ENCODE measurements at places on chromosomes 5 and 9.

DNA sequence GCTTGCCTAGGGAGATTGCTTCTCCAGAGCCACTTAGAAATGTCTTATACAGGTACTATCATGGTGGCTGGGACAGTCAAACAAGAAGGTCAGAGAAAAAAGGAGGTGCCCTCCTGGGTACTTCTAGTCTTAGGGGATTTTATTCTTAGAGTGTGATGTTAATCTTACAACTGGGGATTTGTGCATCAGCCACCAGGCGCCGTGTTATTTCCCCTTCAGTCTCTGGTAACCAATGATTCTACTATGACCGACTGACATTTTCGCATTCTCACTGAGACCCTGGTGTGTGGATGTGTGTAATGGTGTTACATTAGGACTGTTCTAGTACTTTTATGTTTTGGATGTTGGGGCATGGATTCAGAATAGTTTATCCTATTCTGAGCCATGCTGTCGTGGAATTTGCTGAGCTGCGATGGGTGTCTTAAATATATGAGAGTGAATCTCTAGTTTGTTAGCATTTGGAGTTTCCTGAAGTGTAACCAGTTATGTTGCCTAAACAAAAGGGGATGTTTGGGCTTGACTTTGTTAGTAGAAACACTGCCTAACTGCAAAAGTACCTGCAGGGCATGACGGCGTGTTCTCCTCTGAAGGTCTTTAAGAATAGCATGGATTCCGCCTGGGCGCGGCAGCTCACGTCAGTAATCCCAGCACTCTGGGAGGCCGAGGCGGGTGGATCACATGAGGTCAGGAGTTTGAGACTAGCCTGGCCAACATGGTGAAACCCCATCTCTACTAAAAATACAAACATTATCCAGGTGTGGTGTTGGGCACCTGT lies 175.2 kb upstream of the DAP start:
- no peak for DNase-seq

DNA sequence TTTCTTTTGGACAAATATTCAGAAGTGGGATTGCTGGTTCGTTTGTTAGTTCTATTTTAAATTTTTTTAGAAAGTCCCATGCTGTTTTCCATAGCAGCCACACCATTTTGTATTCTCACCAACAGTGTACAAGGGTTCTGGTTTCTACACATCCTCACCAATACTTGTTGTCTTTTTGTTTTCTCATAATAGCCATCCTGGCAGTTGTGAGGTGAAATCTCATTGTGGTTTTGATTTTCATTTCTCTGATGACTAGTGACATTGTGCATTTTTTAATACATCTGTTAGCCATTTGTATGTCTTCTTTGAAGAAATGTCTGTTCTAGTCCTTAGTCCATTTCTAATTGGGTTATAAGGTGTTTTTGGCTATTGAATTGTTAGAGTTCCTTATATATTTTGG lies 214.3 kb downstream of the ARRDC3 start:
- no peak for DNase-seq

GRCh38 chr5:84286662-84287061 lies 98.0 kb downstream of the EDIL3 start:
- no peak for DNase-seq

DNA sequence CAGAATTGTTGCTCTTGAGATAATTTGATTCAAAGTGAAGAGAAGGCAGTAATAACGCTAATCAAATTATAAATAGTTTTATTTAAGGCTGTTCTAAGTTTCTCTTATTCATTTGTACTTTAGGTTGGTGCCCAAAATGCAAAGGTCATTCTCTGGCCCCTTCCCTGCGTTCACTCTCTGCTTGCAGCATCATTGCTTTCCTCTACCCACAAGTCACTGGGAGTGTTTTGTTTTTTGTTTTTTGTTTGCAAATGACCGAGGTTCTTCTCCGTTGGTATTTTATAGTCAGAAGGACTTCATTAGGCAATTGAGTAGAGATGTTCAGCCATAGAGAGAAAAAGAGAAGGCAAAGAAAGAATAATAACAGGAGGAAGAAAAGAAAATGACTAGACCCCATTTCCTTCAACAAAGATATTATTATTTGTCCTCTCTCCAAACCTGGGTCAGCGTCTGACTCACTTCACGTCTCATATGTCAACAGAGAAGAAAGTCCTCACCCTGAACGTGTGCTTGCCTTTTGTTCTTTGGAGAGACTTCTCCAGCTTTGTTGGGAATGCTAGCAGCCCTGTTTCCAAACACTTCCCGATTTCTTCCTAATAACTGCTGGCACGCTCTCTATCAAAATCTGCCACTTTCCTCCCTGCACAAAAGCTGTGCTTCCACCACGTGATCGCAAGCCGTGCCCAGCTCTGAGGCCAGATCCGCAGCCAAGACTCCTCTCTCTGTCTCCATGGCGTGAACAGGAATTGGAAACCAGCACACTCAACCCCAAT lies 119.8 kb downstream of the EBF1 start:
- no peak for DNase-seq

DNA sequence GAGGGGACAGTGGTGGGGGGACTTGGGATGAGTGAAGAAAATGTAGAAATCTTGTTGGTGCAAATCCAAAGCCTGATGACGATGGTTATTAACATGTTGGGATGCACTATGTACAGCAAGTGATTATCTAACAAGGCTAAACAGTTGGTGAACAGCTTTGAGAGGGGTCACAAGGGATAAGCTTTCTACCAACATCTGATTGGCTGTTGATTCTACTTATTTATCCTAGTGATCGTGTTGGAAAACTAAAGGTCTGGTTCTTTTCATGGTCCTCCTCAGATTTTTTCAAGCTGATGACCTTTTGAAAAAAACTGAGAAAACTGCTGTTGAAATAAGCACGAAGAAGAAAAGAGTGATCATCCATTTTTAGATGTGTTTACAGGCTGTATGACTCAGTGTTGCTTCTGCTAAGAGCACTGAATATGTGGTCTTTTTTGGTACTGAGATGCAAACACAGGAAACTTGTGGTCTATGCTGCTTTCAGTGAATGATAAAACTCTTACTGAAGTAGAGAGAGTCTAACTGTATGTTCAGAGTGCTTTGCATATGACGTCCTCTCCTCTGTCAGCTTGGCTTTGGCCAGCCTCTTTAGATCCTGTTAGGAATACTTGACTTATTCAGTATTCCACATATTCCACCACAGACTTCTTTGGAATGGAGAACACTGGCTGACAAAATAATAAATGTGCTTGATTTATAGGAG lies 174.8 kb downstream of the SLF1 start:
- peak; percentile 93 for DNase-seq

DNA sequence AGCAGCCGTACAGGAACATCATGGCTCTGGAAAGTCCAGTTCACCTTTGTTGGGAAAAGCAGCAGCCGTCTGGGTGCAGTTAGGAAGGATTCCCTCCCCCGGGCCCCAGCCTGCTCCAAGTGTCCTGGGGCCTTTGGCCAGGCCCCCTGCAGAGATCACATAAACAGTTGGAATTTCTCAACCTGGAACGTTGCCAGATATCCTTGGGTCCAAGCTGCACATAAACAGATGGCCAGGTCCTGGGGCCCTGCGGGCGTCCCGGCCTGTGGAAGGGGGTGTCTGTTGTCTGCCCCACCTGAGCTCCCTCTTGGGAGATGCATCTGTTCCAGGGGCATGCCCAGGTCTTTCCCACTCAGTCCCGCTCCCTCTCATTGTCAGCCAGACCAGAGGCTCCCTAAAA lies 92.7 kb downstream of the COL5A1 start:
- DNase-seq: no peak

DNA sequence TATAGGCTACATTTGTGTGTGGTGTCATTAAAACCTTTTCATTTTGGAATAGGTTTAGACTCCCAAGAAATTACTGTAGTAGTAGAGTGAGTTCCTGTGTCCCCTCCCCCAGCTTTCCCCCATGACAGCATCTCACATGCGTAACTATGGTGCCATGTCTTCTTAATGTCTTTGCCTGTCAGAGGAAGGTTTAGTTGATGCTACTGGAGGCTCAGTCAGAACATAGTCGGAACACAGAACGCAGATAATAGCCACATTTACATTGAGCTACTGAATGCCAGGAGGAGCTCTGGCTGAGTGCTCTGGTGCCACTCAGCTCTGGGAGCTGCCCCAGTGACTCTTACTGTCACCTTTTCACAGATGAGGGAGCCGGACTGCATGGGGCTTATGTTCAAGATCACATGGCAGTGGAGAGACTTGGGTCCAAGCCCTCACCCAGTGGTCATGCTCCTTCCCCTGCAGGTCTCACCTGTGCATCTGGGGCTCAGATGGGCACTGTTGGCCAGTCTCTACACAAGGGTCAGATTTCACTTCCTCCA lies 223.6 kb downstream of the AOPEP start:
- DNase-seq: no peak

DNA sequence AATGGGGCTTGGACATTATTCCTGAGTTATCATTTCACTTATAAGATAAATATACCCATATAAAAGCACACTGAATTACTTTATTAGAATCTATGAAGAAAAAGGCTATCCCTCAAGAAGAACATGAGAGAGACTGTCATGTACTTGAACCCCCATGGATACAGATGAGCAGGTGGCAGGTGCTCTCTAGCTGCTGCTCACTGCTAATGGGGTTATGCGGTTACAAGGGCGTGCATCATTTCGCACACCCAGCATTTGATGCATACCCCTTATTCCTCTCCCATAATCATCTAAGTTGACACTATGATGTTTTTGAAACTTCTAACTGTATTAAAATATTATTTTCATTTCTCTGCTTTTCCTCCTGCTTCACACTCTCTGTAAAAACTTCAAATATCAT lies 16.4 kb downstream of the ITK start:
- DNase-seq: peak; percentile 49

GRCh38 chr5:15495026-15495425 lies 5.0 kb upstream of the FBXL7 start:
- DNase-seq: no peak
